ENCODE measurements at places on chromosomes 7 and 10. TPM values are rescaled to one million over a fixed set of nuclear protein-coding genes. Genes with fewer than 3 reads are reported as not detected.

The LRRD1 gene
- not detected for total RNA-seq

GRCh38 chr10:87752566-87752965, 65.5 kb downstream of the ATAD1 start:
- DNase-seq, result no peak
- peaks cover 55% of the 10 kb centered on the region for H3K36me3 ChIP-seq
- no peak overlapping the region for H3K4me3 ChIP-seq
- H3K27ac ChIP-seq, result no peak overlapping the region
- H3K4me1 ChIP-seq, result no peaks in the 10 kb centered on the region

The CYP3A5 gene
- total RNA-seq, result 0.12 TPM

The ABCB1 gene
- 1.8 TPM for total RNA-seq

The BRI3 gene
- 223 TPM for total RNA-seq

Data from heart left ventricle (tissue), 16 donors.